ENCODE measurements at places on chromosomes 1 and 21.

GRCh38 chr21:25818551-25818950, 83.8 kb downstream of the GABPA start:
- H3K27me3 ChIP-seq: no peaks in the 10 kb centered on the region
- no peak for DNase-seq
- no peaks in the 10 kb centered on the region for H3K4me1 ChIP-seq
- H3K27ac ChIP-seq: no peak overlapping the region

DNA sequence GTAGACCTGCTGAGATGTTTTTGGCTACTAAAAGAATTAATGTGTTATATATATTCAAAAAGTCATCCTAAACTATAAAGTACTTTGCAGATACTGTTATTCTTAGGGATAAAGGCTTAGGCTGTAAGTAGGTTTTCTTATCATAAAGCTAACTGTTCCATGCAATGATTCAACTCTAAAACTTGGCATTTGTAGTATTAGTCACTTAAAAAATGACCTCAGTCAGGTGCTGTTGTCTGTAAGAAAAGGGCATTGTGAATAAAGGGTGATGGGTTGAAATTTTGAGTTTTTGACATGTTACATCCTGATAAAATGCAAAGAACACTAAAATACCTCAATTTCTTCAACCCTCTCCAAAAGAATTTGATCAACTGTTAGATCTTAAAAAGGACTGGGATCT, 32.9 kb downstream of the ADCY10 start:
- no peaks in the 10 kb centered on the region for H3K36me3 ChIP-seq
- no peak overlapping the region for H3K27ac ChIP-seq
- no peaks in the 10 kb centered on the region for H3K4me1 ChIP-seq

- peak; percentile 91 for DNase-seq
- no peaks in the 10 kb centered on the region for H3K27me3 ChIP-seq
- no peaks in the 10 kb centered on the region for H3K36me3 ChIP-seq
- H3K4me3 ChIP-seq: no peak overlapping the region
- peaks cover 13% of the 10 kb centered on the region for H3K4me1 ChIP-seq
Observed at GRCh38 chr1:30911059-30911954, 2.7 kb upstream of the SDC3 start.

DNA sequence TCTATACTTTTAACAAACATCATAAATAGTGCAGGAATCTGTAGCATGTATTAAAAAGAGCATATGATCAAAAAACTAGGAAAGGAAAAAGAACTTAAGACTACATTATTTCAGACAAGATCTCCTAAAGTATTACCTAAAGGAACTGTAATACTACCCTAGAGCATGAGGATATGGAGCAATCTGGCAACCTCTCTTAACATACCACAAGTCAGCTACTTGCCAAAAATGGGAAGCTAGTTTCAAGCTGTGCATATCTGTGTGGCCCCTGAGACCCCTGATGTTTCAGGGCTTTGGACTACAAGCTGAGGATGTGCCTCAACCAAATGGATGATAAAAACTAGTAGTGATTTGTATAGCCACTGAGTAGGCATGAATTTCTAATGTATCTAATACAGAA, 525.6 kb downstream of the PTBP2 start:
- H3K27me3 ChIP-seq: no peaks in the 10 kb centered on the region
- DNase-seq: no peak
- H3K4me1 ChIP-seq: no peaks in the 10 kb centered on the region
- H3K36me3 ChIP-seq: no peaks in the 10 kb centered on the region
- H3K27ac ChIP-seq: no peak overlapping the region

DNA sequence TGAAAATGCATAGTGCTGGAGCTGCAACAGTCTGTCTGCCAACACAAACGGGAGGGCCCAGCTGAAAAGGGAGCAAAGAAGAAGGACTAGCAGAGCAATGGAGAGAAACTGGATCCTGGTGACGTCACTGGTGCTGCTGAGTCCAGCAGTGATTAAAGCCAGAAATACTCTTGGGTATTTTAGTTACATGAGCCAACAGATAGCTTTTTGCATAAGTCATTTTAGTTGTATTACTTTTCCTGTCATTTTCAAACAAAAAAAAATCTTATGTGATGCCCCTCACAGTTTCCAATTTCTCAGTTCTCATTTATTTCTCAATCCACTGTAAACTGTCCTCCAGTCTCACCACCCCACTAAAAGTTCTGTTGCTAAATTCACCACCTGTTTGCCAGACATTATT, 38.7 kb upstream of the NEK7 start:
- no peaks in the 10 kb centered on the region for H3K4me1 ChIP-seq
- no peak overlapping the region for H3K4me3 ChIP-seq
- H3K27me3 ChIP-seq: no peaks in the 10 kb centered on the region
- no peak overlapping the region for H3K27ac ChIP-seq

DNA sequence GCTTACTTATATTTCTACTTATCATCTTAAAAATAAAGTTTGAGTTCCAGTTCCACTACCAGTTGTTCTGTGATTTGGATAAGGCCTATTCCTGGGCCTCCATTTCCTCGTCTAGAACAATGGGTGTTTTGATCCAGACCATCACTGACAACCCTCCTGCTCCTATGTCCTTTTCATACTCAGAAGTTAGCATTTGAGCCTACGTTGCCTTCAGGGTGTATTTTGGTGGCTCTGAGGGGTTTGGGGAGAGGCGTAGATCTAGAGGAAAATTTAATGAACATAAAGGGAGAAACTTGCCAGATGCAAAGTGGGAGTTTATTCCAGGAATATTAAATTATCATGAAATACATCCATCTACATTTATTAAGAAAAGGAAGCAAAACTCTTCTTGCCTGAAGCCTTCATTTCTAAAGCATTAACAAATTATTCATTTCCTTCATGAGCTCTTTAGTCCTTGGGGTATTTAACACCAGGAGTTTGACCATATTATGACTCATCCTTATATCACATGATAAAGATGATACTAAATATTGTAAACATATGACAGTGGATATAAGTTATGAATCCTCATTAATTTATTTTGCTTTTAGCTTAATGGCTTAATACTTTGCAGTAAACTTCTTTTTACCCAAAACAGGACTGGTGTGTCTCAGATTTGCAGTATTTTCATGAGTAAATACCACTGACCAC, 47.2 kb upstream of the SYT14 start:
- H3K27me3 ChIP-seq: no peaks in the 10 kb centered on the region
- no peak overlapping the region for H3K27ac ChIP-seq
- H3K4me3 ChIP-seq: no peak overlapping the region
- H3K4me1 ChIP-seq: no peaks in the 10 kb centered on the region
- no peaks in the 10 kb centered on the region for H3K36me3 ChIP-seq
- DNase-seq: no peak

GRCh38 chr1:56529801-56530200, 49.6 kb downstream of the PLPP3 start:
- no peaks in the 10 kb centered on the region for H3K27me3 ChIP-seq
- no peak overlapping the region for H3K4me3 ChIP-seq
- H3K4me1 ChIP-seq: peaks cover 18% of the 10 kb centered on the region
- H3K36me3 ChIP-seq: no peaks in the 10 kb centered on the region

- DNase-seq: no peak
- no peaks in the 10 kb centered on the region for H3K4me1 ChIP-seq
- no peak overlapping the region for H3K27ac ChIP-seq
- no peaks in the 10 kb centered on the region for H3K27me3 ChIP-seq
- H3K4me3 ChIP-seq: no peak overlapping the region
- H3K36me3 ChIP-seq: no peaks in the 10 kb centered on the region
Observed at GRCh38 chr1:187911820-187912219, 1083.1 kb downstream of the PLA2G4A start.

DNA sequence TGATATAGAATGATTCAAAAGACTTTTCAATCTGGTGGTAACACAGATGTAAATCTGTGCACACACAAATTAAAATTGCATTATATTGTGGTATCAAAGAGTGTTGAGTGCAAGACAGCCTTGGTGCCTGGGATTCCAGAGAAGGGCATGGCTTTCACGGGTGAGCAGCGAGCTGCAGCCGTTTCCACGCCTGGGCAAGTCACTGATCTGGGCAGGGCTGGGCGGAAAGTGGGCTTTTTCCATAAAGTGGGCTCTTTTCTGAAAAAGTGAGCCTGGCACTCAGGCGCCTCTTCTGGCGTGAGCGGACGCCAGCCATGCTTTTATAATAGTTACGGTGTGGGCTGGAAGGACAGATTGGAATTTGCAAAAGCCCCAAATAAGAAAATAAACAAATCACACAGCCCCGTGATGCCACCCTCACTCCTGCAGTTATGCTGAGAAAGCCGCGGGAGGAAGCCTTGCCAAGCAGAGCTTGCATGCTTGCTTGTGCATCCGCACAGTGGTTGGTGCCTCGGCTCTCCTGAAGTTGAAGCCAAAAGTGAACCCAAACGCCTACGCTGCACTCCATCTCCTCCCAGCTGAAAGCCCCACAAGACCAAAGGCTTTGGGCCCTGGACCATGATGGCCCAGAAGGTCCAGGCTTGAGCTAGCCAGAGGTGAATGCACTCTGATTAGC, 7.1 kb upstream of the C1orf115 start:
- no peaks in the 10 kb centered on the region for H3K4me1 ChIP-seq
- H3K27ac ChIP-seq: no peak overlapping the region
- H3K27me3 ChIP-seq: no peaks in the 10 kb centered on the region
- no peak for DNase-seq
- no peaks in the 10 kb centered on the region for H3K36me3 ChIP-seq
- H3K4me3 ChIP-seq: no peak overlapping the region

All from mesendoderm (in vitro differentiated cells).